ENCODE measurements at places on chromosomes 16 and 17.

DNA sequence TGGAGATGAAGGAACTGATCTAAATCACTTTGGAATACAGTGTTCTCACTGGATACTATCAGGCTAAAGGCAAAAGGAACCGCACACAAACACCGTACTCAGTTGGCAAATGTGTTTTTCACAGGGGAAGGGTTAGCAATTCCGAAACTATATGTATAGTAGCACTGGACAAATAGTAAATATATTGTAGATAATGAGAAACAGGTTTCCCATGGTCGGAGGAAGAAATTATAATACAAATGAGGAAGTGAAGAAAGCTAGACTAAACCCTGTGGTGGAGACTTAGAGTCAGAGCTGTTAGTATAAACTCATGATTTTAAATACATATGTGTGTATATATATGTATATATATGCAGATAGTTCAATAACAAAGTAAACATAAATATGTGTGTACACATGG is 414.1 kb upstream of the SALL1 start:
- no peak for DNase-seq

DNA sequence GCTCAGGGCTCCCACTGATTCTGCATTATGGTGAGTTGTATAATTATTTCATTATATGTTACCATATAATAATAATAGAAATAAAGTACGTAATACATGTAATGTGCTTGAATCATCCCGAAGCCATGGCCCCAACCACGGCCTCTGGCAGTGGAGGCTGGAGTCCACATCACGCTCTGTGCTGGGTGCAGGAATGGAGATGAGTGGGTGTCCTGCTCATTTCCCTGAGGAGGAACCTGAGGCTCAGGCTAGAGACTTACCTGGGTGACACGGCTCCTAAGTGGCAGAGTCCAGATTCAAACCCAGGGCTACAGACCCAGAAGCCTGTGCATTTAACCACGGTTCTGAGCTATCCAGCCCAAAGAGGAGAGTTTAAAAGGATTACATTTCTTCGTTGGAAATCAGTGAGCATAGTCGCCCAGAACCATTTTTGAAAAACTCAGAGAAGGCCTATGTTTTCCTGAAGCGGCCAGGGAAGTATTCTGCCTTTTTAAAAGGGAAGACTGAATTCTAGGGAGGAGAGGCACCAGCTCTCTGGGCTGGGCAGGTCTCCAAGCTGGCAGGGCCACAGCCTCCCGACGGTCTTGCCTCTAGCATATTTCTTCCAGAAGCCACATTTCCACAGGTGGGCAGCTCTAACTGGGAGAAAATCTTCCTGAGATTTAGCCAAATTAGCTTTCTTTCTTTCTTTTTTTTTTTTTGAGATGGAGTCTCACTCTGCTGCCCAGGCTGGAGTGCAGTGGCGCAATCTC is 6.7 kb downstream of the IL4R start:
- DNase-seq: no peak

DNA sequence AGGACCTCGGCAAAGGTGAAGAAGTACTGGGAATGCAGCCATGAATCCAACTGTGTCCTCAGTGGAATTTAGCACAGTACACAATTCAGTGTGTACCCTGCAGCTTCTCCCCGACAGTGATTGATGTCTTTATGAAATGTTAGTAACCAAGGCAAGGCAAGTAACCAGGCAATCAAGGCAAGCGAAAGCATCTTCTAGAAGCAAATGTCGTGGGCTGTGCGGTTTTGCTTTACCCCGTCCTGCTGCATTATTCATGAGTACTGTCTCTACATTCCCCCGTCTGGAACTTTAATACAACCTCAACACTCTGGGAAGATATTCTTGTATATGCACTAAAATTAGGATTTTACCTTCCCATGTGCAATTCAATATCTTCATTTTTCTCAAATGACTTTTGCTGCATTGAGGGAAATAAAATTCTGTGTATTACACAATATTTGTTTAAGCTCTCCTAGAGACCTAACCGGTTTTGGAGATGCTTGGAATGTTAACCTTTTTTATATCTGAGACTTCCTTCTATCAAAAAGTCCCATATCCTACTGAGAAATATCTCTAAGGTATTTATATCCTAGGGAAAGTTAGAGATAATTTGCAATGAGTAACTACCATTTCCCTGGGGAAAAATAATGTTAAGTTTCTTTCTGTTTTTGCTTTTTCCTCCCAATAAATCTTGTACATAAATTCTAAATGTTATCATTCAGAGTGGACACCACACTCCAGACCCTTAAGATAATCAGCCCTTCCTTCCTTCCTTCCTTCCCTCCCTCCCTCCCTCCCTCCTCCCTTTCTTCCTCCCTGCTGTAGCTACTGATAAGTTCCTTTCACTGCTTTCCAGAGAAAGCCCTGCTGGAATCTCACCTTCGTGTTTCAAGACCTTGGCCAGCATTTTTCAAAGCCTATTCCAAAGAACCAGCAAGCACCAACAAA is 51.9 kb upstream of the ADORA2B start:
- no peak for DNase-seq

- DNase-seq: peak; percentile 74
Measured at GRCh38 chr17:81869221-81870130, 1.7 kb downstream of the ARHGDIA start.

GRCh38 chr17:50260501-50260911 is 13.8 kb upstream of the TMEM92 start:
- peak; percentile 4 for DNase-seq

- DNase-seq: no peak
Measured at GRCh38 chr17:75701288-75701687, 20.0 kb upstream of the ITGB4 start.

- no peak for DNase-seq
Measured at GRCh38 chr17:41869426-41869825, 4.2 kb upstream of the KLHL11 start.

DNA sequence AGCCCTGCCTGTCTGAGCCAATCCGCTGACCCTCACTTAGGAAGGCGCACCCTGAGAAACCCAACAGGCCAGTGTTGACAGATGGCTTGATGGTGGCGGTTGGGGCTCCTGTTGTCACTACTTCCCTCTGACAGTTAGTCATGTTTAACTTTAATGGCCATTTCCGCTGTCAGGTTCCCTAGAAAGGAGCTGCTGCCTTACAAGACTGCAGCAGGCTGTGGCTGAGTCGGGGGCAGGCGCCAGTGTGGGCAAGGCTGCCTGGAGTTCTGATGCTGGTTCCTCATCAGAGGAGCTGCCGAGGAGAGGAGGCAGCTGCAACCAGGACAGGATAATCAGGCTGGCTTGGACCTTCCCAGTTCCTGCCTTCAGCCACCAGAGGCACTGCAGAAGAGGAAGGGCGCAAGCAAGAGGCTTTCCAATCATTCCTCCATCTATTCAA is 223.2 kb upstream of the DYNLRB2 start:
- DNase-seq: peak; percentile 48

DNA sequence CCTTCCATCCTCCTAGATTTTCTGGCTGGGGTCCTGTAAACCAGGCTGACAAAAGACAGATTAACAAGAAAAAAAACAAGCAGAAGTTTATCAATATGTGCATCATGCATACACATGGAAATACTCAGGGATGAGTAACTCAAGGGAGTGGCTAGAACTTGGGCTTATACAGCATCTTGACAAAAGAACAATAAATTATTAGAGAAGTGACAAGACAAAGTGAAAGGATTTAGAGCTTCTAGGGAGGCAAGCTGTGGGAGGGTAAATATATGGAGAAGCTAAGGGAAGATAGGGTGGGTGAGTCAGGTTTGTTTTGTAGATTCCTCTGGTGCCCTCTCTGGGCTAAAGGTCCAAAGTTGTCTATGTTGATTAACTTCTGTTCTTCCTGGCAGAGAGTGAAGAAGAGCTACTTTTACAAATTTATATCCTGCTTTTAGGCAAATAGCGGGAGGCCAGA is 48.0 kb upstream of the NDRG4 start:
- DNase-seq: no peak

DNA sequence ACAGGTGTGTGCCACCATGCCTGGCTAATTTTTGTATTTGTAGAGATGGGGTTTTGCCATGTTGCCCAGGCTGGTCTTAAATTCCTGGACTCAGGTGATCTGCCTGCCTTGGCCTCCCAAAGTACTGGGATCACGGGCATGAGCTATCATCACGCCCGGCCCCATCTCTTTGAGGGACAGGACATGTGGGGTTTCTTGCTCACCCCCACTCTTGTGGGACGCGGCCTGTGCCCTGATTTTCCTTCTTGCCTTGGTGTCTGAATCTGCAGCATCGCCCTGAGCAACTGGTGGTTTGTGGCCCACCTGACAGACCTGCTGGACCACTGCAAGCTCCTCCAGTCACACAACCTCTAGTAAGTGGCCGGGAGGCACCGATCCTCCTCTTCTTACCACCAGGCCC is 25.6 kb downstream of the NUP85 start:
- DNase-seq: no peak

DNA sequence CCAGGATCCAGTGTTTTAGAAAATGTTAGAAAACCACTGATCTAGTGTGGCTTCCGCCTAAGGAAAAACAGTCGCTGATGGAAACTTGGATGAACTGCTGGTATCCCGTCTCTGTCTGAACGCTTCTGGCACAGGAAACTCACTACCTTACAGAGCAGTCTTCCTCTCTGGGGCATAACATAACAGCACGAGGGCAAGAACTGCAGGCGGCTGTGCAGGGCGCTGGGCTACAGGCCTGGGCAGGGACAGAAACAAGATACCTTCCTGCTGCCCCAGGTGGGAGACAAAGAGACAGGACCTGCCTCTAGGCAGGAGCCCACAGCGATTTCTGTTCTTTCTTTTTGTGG is 10.5 kb downstream of the MXRA7 start:
- DNase-seq: no peak

DNA sequence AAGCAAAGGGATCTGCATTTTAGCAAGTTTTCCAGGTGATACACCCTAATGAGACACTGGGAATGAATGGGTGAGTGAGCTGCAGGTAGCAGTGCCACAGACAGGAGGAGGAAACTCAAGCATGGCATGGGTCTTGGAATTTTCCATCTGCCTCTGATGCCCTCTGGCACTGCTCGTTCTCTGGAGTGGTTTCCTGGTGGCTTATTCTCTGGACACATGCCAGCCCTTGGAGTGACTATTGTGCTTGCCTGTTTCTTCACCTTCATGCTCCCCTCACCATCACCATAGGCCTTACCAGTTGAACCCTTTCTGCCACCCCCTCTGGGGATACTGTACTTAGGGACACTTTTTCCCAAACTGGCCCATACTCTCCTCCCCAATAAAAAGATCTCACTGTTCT is 1.6 kb downstream of the COASY start:
- no peak for DNase-seq

GRCh38 chr16:87562201-87562600 is 40.1 kb upstream of the JPH3 start:
- DNase-seq: no peak

DNA sequence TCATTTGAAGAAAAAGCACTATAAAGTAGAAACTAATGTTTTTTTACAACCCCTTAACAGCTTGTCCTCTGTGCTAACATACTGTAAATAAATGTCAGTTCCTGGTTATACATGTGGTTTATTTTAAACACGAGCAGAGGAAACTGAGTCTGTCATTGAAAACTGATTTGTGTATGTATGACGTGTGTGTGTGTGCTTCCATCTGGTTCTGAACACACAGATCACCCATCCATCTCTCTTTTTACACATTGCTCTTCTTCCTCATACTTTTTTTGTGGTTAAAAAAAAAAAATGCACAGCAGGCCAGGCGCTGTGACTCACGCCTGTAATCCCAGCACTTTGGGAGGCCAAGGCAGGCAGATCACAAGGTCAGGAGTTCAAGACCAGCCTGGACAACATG is 49.5 kb downstream of the ZNF423 start:
- DNase-seq: no peak

DNA sequence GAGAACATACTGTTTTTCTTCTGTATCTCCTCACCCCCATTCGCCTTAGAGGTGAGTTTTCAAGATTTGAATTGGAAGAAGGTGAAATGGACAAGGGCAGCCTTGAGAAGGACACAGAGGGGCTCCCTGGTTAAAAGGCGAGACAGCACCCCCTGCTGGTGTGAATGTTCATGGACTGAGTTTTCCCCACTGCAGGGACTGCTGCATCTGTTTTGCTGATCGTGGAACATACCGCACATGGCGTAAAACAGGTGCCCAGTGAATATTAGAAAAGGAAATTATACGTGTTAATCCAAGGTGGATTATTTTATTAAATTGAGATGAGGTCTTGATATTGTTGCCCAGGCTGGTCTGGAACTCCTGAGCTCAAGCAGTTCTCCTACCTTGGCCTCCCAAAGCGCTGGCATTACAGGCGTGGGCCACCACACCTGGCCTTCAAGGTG is 54.5 kb downstream of the NDE1 start:
- DNase-seq: peak; percentile 80

DNA sequence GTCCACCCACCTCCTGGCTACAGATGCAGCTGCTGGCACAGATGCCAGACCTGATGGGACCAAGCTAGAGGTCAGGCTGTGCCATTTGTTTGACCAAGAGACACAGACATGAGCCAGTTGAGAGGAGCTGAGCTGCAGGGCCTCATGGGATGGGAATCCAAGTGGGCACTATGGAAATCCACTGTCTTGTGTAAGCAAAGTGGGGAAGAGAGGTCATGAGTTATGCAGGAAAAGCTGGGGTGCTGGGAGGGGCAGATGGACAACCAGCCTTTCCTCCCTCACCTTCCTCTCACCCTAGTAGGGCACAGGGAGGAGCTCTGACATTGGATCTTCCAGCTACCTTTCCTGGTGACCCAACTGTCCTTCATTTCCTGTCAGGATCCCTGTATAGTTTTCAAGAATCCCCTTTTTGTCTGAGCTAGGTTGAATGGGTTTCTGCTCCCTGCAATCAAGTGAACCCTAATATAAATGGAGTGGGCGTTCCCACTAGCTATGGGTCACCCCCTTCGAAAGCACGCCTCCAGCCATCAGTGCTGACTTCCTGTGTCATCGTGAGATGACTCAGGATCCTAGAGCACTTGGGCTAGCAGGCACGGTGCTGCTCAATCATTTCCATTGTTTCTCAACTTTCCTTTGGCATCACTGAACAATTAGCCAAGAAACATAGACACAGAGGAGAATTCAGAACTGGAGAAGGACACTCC is 13.6 kb downstream of the ATPAF2 start:
- no peak for DNase-seq

DNA sequence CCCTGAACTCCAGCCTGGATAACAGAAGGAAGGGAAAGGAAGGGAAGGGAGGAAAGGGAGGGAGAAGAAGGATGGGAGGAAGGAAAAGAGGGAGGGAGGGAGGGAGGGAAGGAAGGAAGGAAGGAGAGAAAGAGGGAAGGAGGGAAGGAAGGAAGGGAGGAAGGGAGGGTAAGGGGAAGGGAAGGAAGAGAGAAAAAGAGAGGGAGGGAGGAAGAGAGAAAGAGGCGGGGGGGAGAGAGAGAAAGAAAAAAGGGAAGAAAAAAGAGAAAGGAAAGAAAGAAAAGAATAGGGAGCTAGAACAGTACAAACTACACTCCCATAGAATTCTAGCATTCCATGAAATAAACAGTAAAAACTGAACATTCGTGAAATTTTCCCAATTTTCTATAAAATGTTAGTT is 23.1 kb upstream of the TRIM37 start:
- DNase-seq: no peak

- DNase-seq: no peak
Measured at GRCh38 chr17:40352779-40353394, 11.7 kb downstream of the GJD3 start.

Measured in HEK293T (cell line).